ENCODE measurements at places on chromosomes 1 and 21.
A peak's percentile ranks its signal among the peaks of the same experiment; 100 is the strongest.

- no peak for DNase-seq
Observed at GRCh38 chr1:107950464-107950863, 14.5 kb downstream of the VAV3 start.

DNA sequence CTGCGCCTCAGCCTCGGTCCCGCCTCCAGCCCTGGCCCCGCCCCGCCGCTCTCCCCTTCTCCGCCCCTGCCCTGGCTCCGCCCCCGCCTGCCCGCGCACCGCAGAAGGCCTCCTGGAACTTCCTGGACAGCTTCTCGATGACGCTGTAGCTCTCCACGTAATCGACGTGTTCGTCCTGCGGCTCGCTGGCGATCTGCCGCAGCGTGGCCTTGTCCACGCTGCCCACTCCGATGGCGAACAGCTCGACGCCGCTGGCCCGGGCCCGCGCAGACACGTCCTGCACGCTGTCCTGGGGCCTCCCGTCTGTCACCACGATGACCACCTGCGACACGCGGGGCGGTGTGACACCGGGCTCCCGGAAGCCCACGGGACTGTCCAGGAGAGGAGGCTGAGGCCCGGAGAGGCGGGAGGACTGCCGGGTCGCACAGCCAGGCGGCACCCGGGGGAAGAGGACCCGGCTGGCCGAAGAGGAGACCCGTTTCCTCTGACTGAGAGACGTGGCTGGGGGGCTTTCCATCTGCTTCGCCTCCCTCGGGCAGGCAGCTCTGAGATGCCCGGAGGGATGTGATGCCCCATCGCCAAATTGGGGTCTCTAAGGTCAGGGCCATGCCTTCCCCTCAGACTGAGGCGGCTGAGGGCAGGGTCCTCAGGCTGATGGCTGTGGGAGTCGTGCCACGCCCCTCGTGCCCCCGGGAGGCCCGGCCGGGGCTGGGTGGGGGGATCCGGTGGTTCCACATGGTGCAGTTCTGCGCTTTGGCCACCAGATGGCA is 4.6 kb downstream of the MATN1 start:
- DNase-seq: peak; percentile 94

- no peak for DNase-seq
Observed at GRCh38 chr1:221806984-221807383, 65.1 kb upstream of the DUSP10 start.

- DNase-seq: no peak
Observed at GRCh38 chr1:156390469-156391365, 21.7 kb downstream of the RHBG start.

DNA sequence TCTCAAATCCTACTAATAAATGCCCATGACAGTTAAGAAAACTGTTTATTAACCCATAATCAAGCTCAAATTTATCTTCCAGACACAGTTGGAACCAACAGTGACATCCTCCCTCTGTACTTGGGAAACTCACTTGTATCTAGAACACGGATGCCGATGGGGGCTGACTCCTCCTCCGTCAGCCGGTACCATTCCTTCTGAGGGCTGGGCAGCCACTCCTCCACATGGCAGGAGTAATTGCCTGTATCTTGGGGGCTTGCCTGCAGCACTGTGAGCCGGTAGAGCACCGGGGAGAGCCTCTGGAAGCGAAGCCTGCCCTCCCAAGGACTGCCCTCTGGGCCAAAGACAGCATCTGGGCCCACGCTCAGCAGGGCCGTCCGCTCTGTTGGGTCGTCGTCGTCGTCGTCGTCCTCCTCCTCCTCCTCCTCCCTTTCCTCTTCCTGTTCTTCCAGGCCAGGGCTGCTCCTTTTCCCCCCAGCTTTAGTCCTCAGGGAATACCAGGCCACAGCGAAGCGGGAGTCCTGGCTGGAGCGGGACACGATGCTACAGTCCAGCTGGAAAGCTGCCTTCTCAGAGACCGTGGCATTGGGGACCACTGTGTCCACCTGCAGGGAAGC is 8.5 kb upstream of the CD58 start:
- no peak for DNase-seq

DNA sequence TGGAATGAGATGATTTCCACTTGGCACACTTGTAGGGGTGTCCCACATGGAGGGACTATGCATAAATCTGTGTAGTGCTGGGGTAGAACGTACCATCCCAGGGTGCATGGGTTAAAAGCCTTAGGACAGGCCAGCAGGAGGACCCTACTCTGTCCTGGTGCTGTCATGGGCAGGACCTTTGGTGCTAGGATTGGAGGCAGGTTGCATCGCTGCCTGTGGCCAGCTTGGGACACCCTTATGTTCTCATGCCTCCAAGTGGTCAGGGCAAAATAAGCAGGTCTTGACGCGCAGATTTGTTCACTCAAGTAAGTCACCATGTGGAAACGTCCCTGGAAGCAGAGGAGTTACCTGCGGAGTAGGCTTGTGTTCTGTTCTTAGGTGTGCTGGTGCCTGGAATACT is 49.5 kb upstream of the RAB3GAP2 start:
- no peak for DNase-seq

- no peak for DNase-seq
Observed at GRCh38 chr1:116390195-116390594, 17.2 kb downstream of the ATP1A1 start.

DNA sequence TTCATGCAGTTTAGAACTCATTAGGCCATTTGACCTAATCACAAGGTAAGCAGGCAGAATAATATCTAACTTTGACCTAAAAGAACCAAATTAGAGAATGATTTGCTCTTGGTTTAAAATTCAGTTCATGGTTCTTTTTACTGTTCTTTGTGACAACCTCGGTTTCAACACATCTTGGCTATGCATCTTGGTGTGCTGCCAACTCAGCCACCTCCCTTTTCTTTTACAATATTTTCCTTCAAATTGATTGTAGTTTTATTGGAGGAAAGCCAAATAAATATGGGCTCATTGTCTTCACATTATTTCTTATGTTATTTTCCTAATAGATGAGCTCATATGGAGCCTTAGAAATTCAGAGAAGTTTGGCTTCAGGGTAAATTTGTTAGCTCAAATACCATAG is 338.3 kb downstream of the SIPA1L2 start:
- DNase-seq: no peak

DNA sequence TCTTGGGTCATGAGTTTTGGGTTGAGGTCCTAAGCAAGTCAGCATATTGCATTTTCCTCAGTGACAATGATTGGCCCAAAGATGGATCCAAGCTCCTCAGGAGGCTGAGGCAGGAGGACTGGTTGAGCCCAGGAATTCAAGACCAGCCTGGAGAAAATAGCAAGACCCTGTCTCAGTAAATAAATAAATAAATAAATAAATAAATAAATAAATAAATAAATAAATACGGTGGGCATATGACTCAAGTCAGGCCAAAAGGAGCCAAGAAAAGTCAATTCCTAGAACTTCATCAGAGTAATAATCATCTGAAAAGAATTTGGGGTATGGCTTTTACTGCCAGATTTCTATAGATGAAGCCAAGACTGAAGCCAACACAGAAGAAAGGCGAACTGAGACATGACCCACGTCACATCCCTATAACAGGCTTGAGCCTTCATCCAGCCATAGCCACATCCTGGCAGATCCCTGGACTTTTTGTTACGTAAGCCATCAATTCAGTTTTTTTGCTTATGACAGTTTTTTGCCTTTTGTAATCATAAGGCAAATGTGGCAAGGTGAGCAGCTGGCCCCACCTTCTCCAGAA is 88.5 kb upstream of the NFASC start:
- DNase-seq: no peak

GRCh38 chr1:75327395-75327794 is 193.2 kb downstream of the LHX8 start:
- DNase-seq: no peak

DNA sequence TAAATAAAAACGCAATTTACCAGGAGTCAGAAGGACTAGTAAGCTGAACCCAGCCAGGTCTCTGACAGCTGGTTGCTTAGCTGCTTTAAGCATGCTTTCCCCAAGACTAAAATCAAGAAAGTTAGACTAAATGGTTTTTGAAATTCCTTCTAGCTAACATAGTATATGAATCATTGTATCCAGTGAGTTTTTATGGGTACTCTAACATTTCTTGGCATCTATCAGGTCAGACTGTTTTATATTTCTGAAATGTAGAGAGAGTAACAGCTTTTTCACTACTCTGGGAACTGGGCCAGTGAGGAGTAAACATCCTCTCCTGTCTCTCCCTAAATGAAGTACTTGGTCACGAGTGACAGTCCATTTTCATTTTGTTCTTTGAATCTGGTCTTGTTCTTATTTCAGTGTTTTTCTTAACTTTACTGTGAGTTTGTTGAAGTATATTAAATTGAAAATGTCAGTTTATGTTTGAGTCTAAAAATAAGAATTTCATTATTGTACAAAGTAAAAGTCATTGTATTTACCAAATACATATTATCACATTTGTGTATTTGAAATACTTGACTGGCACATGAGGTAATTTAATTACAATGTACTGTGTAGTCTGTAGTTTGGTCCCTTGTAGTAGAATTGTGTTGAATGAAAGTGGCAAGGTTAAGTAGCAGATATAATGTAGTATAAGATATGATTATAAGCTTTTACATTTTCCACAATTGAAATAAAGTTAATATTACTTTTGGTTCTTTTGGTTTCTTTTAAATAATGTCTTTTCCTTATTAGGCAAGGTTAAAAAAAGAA is 47.6 kb downstream of the PKN2 start:
- no peak for DNase-seq

- no peak for DNase-seq
Observed at GRCh38 chr1:148290881-148291280, 138.8 kb upstream of the NBPF11 start.

DNA sequence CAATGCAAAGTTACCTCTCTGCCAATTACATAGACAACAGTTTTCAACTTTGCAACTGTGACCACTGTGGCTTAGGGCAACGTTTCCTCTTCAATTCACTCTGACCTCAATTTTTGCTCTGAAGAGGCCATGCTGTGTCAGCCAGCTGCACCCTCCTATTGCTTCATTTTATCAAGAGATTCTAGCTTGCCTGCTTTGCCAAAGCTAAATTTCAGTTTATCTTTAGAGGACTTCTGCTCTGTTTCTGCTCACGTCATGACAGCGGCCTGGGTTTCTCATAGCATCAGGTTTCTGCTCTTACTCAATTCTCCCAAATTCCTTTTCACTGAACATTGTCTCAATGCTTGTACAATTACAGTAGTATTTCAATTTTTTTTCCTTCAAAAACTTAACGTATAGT is 154.6 kb downstream of the PLA2G4A start:
- DNase-seq: no peak

GRCh38 chr1:17059391-17060305 is 5.8 kb upstream of the SDHB start:
- peak; percentile 82 for DNase-seq

DNA sequence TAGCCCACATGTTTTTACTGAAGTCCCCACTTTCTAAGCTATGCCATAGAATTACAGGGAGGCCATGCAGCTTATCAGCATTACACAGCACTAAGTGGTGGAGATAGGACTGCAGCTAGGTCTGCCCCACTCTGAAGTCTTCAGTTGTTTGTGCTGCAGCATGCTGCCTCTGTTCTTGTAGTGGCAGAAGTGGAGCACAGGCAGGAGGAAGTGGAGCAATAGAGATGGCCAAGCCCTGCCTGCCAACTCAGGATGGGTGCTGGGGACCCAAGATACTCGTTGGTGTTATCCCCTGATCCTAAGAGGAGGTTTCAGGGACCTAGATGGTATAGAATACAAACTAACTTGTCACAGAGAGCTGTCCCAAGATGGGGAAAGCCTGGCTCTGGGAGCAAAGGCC is 12.9 kb downstream of the MRPL37 start:
- no peak for DNase-seq

- DNase-seq: no peak
Observed at GRCh38 chr1:118217141-118217838, 32.3 kb upstream of the SPAG17 start.
